ENCODE measurements at places on chromosomes 6 and 20.
A peak's percentile ranks its signal among the peaks of the same experiment; 100 is the strongest.

DNA sequence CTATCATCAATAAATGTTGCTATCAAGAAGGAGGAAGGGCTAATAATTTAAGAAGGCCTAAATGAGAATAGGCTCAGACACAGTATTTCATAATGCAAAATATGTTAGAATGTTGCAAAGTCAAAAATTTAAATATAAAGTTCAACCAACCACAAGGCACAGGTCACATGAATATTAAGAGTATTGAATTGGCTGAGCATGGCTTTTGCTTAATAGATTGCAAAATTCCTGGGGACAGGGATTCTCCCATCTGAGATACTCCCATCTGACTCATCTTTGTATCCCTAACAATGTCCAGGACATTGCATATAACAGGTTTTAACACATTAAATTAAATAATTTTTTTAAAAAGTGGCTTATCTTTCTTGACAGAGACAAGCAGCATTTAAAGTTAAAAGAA is 32.9 kb upstream of the UTRN start:
- DNase-seq: no peak

GRCh38 chr20:17295151-17295726 is 68.4 kb downstream of the PCSK2 start:
- no peak for DNase-seq

- DNase-seq: no peak
Observed at GRCh38 chr6:84663866-84664265, 100.5 kb downstream of the TBX18 start.

GRCh38 chr6:78966542-78966941 is 99.2 kb downstream of the IRAK1BP1 start:
- no peak for DNase-seq

- DNase-seq: no peak
Observed at GRCh38 chr6:169978615-169979161, 227.3 kb downstream of the ERMARD start.

- no peak for DNase-seq
Observed at GRCh38 chr6:150813319-150813992, 52.0 kb upstream of the MTHFD1L start.

DNA sequence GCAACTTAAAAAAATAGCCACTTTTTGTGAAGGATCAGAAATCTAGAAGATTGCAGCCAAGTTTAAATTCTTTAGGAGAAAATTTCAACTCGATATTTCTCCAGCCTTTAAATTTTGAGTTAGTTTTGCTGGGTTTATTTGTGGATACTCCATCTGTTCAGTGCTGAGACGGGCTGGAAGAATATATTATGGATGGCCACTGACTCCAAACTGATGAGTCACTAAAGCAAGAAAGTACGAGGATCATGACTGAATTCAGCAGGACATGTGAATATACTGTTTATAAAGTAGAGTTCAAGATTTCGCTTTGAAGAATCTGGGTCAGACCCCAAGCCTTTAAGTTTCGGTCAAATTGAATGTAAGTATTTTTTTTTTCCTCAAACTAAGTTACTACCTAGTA is 199.5 kb downstream of the ADGRB3 start:
- DNase-seq: no peak

- no peak for DNase-seq
Observed at GRCh38 chr20:9308056-9308455, 206.3 kb upstream of the LAMP5 start.

- no peak for DNase-seq
Observed at GRCh38 chr6:159298840-159299239, 129.6 kb downstream of the FNDC1 start.

- no peak for DNase-seq
Observed at GRCh38 chr6:21870076-21870730, 276.7 kb downstream of the SOX4 start.

GRCh38 chr6:150366118-150366778 is 2.6 kb upstream of the IYD start:
- DNase-seq: no peak

GRCh38 chr6:161613711-161614110 is 339.9 kb upstream of the AGPAT4 start:
- DNase-seq: no peak

DNA sequence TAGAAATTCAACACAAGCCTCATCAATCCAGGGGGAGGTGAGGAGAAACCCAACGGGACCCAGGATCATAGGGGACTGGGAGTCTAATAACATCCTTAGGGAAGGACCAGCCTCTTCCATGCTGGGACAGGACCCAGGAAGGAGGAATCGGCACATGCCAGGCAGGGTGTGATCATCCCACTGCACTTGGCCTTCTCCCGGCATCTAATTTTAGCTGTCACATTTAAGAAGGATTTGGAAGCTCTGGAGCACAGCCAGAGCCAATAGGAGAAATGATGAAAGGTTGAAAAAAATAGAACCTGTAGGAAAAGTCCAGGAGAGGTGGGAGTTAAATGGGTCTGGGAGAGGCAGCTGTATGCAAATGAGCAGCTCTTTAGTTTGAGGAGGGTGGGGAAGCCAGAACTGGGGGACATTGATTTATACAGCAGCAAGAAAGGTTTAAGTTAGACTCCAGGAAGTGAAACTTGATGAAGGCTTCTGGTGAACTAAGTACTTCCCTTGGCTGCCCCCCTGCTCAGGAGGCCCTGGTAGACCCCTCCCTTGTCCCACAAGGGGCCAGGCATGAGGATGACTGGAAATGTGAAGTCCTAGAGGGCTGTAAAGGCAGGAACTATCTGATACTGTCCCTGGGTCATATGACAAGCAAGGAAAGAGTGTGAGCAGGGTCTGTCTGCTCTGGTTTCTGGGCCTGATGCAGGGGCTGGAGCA is 260.3 kb downstream of the LRFN2 start:
- DNase-seq: no peak

GRCh38 chr6:31467151-31467550 is 30.8 kb upstream of the MICB start:
- no peak for DNase-seq

- no peak for DNase-seq
Observed at GRCh38 chr6:45724511-45724910, 291.1 kb downstream of the CLIC5 start.

GRCh38 chr6:162234631-162235030 is 492.9 kb downstream of the PRKN start:
- DNase-seq: no peak

- DNase-seq: no peak
Observed at GRCh38 chr6:117505311-117505710, 22.8 kb downstream of the DCBLD1 start.

DNA sequence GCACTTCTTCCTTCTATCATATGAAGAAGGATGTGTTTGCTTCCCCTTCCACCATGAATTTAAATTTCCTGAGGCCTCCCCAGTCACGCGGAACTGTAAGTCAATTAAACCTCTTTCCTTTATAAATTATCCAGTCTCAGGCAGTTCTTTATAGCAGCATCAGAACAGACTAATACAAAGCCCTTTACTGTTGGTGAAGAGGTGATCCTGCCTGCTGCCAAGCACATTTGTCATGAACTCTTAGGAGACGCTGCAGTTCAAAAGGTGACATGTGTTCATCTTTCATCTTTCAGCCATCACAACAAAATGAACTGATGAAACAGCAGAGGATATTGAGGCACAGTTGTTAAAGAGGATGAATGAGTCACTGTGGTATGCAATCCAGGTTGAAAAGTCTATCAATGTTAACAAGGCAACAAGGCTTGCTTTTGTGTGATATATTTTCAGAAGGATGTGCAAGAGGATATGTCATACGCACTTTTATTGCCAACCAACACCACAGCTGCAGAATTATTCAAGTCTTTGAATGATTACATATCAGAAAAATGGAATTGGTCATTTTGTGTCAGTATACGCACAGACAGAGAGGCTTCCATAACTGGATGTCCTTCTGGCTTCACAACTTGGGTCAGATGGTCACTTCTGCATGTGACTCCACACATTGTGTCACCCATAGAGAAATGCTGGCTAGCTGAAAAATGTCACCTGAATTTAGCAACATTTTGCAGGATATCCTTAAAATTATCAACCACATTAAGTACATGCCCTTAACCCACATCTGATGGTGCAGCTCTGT is 52.4 kb upstream of the PLN start:
- DNase-seq: no peak

GRCh38 chr6:38417521-38417920 is 222.2 kb downstream of the BTBD9 start:
- DNase-seq: no peak

DNA sequence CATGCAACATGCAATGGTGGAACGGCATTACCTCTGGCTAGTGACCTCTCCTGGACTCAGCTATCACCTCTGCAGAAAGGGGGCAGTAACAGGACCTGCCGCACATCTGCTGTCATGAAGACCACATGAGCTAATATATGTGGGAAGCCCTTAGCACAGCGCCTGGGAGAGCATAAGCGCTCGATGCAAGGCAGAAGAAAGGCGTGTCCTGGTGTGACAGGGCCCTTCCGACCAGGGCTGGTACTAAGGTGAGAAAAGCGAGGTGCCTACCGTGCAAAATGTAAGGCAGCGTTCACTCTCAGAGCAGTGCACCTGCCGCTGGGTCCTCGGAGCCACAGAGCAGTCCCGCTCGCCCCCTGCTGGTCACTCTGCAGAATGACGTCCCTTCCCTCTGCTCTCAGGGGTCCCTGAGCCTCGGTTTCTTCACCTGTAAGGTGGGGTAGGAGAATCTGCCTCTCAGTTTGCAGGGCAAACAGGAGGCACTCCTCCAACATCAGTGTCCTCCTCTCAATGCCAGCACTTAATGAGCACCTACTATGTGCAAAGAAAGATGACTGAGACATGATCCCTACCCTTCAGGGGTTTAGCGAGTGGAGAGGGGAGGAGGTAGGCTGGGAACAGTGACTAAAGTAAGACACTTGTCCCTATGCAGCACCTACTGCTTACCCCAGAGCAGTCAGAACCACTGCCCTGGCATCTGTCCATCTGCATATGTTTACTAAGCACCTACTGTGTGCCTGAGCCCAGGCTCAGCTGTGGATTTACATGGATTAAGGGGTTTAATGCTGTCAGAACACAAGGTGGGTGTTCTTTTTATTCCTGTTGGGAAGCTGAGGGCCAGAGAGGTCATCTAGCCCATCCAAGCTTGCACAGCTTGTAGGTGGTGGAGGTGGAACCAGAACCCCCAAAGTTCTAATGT is 41.1 kb upstream of the PTGIS start:
- peak; percentile 73 for DNase-seq

DNA sequence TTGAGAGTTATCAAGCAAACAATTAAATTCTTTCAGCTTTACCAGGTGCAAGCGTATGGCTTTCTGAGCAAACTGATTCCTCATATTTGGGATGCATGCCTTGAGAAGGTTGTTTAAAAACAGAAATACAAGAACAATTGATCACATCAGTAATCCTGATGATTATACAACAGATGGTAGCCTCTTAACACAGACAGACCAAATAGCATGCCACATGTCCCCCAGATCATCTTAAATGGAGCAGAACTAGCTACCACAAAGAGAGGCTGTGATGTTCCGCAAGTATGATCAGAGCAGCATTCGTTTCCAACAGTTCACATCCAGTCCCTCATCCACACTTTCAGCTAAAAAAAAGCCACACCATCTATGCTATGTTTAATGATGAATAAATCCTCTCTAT is 246.2 kb upstream of the NRSN1 start:
- no peak for DNase-seq

DNA sequence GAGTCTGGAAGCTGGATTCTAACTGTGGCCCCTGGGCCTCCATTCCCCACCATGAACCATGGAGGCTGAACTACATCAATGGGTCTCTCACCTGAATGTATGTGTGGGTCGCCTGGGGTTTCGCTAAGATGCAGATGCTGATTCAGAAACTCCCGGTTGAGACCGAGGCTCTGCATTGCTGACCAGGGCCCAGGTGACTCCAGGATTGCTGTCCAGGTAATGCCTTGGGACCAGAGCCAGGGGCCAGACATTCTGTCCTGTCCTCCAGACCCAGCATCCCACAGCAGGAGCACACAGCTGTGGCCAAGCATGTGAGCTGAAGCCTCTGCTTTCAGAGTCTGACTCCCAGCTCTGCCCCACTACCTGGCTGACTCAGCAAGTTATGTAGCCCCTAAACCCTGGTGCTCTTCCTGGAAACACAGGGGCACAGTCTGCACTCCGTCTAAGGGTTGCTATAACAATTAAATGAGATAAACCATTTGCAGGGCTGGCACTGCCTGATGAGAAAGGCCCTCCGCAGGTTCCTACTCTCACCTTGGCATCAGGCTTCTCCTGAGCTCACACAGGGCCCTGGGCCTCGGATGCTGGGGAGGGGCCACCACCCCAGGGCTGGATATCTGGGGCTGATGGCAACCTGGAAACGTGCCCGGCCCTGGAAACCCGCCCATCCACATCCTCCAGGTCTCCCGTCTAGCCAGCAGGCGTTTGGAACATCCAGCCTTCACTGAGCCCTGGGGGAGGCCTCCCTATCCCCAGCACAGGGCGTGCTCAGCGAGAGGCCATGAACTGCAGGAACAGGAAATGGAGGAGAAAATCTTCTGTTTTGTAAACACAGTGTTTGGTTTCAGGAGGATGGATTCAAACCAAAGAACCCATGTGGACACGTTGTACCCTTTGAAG is 175.7 kb downstream of the DLL1 start:
- peak; percentile 0 for DNase-seq

GRCh38 chr6:149347067-149347466 is 29.6 kb downstream of the TAB2 start:
- DNase-seq: no peak

GRCh38 chr20:62460678-62461077 is 15.1 kb downstream of the GATA5 start:
- no peak for DNase-seq

GRCh38 chr6:35804996-35805736 is at the start of gene LHFPL5:
TSS of gene LHFPL5 (plus strand) at chr6:35805352. CDS start at chr6:35805671, 319 bp downstream.
- peak; percentile 33 for DNase-seq
